ENCODE measurements at places on chromosomes 5 and 9. TPM values are rescaled to one million over a fixed set of nuclear protein-coding genes. Genes with fewer than 3 reads are reported as not detected.
A peak's percentile ranks its signal among the peaks of the same experiment; 100 is the strongest.

MYO10 gene
- 21.2 TPM for total RNA-seq

POU5F2 gene
- 1.9 TPM for total RNA-seq

GLRA1 gene
- total RNA-seq, result not detected

- DNase-seq, result no peak
Observed at GRCh38 chr5:54932789-54933188, 52.6 kb downstream of the ESM1 start.

GRCh38 chr5:89083791-89084190 lies 200.8 kb upstream of the MEF2C start:
- no peak for DNase-seq

- no peak for DNase-seq
Observed at GRCh38 chr5:149382517-149383220, 3.6 kb upstream of the IL17B start.

GRCh38 chr9:22682961-22683699 lies 236.5 kb downstream of the DMRTA1 start:
- DNase-seq, result no peak

DNA sequence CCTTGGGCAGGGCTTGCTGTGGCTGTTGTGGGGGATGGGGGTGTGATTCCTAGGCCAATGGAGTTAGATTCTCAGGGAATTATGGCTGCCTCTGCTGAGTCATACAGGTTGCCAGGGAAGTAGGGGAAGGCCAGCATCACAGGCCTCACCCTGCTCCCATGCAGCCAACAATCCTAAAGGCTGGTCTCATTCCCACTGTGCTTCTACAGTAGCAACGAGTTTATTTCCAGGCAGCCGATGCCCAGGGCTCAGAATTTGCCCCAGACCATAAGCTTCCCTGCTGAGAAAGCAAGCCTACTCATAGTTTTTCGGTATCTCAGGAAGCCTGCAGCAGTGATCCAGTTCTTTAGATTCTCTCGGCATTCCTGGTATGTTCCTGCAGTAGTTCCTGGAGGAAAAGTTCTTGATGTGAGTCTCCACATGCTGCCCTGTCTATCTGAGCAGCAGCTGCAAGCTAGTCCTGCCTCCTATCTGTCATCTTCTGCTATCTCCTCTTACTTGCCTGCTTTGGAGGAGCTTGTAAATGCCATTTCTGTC lies 59.3 kb upstream of the SELENOP start:
- DNase-seq, result no peak

GRCh38 chr5:107855171-107855570 lies 184.4 kb upstream of the EFNA5 start:
- DNase-seq, result no peak

- no peak for DNase-seq
Observed at GRCh38 chr5:92659246-92659645, 921.8 kb downstream of the NR2F1-AS1 start.

DNA sequence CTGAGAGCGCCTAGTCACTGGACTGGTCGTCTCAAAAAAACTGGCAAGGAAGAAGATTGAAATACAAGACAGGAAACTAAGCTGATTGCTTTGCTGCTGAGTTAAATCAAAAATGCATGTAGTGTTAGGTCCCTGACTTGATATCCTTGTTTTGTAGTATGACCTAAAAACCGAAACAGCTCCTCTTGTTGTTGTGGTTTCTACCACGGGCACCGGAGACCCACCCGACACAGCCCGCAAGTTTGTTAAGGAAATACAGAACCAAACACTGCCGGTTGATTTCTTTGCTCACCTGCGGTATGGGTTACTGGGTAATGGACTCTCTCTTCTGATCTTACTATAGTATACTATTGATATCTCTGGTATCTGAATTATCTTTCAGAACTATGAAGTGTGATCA lies 4.3 kb downstream of the MTRR start:
- no peak for DNase-seq

DNA sequence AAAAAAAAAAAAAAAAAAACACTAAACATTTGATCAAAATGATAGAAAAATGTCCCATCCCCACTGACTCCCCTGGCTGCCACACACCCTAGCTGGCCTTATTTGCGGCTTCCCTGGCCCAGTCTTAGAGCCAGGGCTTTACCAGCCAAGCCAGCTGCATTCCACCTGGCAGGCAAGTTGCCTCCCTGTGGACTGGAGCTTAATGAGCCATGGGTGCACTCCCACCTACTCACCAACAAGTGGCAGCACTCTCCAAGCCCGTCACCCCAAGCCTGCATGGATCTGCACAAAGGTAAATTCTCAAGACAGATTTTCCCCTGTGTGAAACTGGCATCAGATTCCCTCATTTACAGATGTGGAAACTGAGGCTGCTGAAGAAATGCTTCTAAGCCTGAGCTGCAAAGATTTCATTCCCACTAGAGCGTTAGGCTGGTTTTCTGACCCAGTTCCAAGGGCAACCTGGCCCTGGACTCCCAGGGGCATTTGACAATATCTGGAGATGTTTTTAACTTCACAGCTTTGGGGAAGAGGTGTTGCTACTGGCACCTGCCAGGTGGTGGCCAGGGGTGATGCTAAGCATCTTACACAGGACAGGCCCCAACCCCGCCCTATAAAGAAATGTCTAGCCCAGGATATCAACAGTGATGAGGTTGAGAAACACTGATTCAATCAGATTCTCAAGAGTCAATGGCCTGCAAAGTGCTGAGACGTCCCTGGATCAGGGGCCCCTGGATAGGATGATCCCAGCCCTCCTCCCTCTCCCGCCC lies 21.9 kb upstream of the VDAC1 start:
- DNase-seq, result no peak

DDX4 gene
- total RNA-seq, result not detected

DNA sequence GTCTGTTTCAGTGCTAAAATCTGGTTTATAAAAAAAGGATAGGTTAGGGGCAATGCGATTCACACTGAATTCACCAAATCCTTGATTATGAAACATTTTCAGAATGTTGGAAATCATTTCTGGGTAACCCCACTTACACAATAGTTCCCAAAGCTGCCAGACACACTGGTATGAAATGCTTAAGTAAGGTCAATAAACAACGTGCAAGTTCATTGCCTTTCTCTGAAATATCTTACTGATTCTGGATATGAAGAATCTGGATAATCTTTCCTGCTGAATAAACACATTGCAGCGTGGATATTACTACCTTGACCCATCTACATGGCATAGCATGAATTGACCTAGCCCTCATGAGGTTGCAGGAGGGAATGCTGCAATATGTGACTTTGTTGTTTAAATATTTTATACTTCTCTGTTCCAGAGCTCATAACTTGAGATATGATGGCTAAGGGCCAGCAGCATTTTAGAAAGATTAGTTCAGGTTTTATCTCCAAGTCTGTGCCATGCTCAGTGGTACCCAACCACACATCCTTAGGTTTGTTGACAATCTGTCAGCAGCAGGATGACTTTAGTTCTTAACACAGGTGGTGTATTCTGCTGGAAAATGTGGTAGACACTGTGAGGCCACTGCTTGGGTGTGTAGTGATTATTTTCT lies 121.0 kb downstream of the NREP start:
- DNase-seq, result no peak

SERF1A gene
- 6.2 TPM for total RNA-seq

NIM1K gene
- 0.58 TPM for total RNA-seq

- no peak for DNase-seq
Observed at GRCh38 chr9:113390192-113390960, 10.7 kb downstream of the ALAD start.

FABP6 gene
- not detected for total RNA-seq

CMYA5 gene
- 2.6 TPM for total RNA-seq

DNA sequence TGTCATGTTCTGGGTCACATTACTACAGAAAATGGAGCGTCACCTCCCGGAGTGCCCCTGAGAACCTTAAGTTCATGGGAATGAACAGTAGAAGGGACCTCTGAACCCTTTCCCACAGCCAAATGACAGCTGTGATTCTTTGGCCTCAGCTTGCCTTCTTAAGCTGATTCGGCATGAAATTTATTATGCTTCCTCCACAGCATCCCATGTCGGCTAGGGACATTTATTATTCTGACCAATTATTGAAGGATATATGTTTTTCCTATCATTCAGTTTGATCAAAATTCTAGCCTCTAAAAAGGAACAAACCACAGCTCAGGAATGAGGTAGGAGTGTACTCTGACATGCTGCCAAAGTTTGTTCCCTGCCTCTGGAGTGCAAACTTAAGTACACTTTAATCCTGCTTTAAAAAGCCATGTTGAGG lies 440.6 kb downstream of the CETN3 start:
- DNase-seq, result no peak

DNA sequence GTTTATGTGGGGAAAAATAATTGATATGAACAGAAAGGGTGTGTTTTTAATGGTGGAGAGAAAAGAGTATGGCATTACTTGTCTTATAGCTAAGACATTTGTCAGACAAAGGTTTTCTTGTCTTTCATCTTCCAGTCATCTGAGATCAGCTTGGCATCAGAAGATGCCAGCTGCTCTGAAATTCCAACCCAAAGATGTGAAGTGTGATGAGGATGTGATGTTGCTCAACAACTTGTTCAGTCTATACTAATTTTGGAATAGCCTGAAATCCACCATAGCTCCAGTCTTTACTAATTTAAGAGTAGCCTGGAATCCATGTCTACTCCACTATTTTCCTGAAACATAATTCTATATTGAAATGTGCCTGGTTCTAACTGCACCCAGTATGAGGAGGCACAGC lies 182.3 kb downstream of the CFAP90 start:
- no peak for DNase-seq

CYSTM1 gene
- total RNA-seq, result 104 TPM

GDA gene
- 0.32 TPM for total RNA-seq

SOX30 gene
- not detected for total RNA-seq

GRCh38 chr5:175861337-175862130 lies 9.8 kb upstream of the CPLX2 start:
- DNase-seq, result no peak

GRCh38 chr5:87524217-87524616 lies 111.5 kb upstream of the CCNH start:
- no peak for DNase-seq

IL9 gene
- not detected for total RNA-seq

DNA sequence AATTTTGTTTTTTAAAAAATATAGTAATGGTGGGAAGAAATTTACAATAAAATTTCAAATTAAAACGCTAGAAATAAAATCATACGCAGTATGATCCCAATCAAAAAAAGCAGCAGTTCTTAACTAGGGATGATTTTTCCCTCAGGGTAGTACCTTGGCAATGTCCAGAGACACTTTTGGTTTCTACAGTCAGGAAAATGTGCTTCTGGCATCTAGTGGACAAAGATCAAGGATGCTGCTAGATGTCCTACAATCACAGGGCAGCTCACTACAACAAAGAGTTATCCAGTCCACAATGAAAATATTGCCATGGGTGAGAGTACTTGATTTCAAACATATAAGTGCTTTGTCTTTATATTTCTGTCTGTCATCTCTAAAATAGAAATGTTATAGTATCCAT lies 400.2 kb upstream of the SGCD start:
- no peak for DNase-seq

DNA sequence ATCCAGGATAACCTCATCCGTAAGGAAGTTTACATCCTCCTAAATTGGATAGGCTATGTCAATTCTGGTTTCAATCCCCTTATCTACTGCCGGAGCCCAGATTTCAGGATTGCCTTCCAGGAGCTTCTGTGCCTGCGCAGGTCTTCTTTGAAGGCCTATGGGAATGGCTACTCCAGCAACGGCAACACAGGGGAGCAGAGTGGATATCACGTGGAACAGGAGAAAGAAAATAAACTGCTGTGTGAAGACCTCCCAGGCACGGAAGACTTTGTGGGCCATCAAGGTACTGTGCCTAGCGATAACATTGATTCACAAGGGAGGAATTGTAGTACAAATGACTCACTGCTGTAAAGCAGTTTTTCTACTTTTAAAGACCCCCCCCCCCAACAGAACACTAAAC lies 1.3 kb downstream of the ADRB2 start:
- DNase-seq, result no peak

- no peak for DNase-seq
Observed at GRCh38 chr9:14207352-14207995, 106.5 kb downstream of the NFIB start.

DNA sequence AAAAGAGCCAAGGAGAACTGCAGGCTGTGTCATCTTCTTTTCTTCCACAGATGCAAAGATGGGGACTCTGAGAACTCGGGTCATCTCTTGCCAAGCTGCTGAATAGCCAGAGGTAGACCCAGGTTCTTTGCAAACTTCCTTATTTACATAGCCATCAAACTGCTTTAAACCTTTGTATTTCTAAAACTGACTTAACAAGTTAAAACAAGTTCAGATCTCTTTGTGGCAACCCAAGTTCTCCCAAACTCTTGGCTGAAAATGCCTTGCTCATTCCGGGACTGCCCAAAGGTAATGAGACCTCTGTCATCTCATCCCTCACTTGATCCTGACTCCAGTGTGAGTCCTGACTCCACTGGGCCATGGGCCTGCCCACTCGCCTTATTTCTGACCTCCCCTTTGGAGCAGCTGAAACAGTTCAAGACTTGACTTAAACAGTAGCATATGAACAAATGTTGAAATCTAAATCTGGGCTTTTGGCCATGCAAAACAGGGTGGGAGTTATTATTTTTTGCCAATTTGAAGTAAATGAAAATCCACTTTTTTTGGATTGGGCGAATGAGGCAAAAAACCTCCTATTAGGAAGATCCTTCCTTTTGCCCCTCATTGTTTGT lies 50.6 kb downstream of the FBXL7 start:
- no peak for DNase-seq

GRCh38 chr5:14720236-14720923 lies 55.9 kb downstream of the OTULIN start:
- peak; percentile 6 for DNase-seq

GRCh38 chr9:85743275-85744128 lies 1.7 kb upstream of the AGTPBP1 start:
- no peak for DNase-seq

- no peak for DNase-seq
Observed at GRCh38 chr5:67173959-67174358, 22.6 kb downstream of the CD180 start.

DNA sequence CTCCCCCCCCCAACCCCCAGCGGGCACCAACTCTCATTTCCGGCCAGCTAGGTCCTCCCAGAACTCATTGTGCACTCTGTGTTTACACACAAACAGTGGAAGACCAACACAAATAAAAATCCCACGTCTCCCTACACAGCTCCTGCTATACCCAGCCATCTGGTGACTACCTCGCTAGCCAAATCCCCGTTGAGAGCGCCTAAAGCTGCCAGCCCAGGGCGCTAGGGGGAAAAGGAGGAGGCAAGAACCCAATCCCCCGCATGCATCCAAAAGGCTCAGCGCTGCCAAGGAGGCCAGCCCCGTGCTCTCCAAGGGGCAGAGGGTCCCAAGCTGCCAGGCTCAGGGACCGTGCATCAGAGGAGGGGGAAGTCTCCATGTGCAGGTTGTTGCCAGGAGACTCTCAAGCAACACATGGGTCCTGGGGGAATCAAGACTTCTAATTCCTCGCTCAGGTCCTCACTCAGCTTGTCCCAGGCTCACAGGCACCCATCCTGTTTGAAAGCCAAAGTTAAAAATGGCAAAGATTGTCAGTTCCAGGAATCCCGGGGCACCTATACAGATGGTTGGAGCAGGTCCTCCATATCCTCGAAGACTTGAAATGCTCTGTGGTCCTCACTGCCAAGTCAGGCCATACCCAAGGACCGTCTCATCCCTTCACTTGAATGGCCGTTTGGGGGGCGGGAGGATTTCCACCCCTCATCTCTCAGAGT lies 2.7 kb downstream of the ASTN2 start:
- DNase-seq, result no peak

Data from mesenteric fat pad (tissue), 1 donor.